ENCODE measurements at places on chromosomes 4 and X.

DNA sequence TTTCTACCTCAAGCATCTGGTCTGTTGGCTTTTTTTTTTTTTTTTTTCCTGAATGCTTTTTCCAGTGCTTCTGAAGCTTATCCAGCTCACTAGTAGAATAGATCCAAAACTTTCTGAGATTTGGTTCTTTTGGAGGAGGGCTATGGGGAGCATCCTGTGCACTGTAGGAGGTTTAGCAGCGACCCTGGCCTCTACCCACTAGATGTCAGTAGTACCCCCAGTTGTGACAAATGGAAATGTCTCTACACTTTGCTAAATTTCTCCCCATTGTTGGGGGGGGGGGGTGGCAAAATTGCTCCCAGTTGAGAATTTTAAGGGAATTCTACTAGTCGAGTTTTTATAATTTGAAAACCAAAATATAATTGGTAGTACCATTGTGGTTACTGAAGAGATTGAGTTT lies 23.0 kb upstream of the PPA2 start:
- DNase-seq: no peak

DNA sequence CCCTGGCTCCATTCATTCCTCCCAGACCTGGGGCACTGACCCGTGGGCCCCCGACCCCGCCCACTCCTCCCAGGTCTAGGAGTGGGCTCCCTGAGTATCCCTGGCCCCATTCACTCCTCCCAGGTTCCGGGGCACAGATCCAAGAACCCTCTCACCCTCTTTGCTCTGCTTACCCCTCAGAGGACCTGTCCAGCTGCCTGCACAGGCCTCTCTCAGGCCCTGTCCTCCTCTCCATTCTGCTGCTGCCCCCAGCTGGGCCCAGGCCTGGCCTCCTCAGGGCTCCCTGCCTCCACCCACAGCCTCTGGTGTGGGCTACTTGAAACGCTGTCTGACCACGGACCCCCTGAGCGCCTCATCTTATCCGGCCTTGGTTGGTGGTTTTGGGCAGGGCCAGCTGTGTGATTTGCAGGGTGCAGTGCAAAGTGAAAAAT lies 217.7 kb upstream of the PSAPL1 start:
- DNase-seq: peak; percentile 46

DNA sequence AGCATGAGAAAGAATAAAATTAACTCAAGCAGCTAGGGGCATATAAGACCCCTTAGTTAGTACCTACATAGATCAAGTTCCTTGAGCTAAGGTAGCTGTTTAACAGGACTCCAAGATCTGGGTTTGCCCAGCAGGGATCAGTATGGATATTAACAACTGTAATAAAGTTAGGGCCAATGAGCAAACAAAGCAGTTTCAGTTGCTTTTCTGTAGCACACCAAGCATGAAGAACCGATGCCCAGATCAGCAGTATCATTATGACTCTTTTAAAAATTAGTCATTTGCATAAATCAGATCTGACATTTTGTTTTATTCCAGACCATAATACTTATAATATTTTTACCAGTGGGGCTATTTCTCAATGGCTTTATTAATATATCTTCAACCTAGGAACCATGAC lies 80.9 kb downstream of the C4orf33 start:
- no peak for DNase-seq

- no peak for DNase-seq
Observed at GRCh38 chr4:144185086-144185485, 44.6 kb upstream of the GYPA start.

DNA sequence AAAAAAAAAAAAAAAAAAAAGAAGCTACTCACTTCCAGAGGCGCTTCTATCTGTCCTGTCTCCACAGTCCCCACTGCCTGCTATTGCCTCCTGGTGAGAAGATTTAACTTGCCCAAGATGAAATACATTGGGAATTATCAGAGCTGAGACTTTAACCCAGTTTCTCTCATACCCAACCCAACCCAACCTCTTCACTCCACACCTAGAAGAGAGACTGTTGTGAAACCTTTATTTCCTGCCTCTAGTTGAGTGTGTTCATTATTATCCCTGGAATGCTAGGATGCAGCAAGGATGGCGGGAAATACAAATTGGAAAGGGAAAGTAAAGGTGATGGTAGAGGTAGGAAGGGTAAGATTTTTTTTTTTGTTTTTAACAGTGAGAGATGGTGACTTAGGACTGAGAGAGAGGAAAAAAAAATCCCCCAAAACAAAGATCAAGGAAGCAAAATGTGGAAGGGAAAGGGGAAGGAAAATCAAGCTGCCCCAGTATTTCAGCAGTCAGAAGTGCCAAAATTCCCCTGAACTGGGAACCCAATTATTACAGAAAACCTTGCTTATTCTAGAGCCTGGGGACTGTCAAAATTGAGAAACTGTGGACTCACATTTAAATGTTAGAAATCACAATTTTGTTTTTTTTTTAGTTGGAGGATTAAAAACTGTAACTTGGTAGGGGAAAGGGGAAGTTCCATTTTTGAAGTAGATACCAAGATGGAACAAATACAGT lies 253.0 kb downstream of the PTTG2 start:
- no peak for DNase-seq
